Daoy (cell line): ENCODE measurements at places on chromosomes 2 and 18. TPM values are rescaled to one million over a fixed set of nuclear protein-coding genes. Genes with fewer than 3 reads are reported as not detected.

DNA sequence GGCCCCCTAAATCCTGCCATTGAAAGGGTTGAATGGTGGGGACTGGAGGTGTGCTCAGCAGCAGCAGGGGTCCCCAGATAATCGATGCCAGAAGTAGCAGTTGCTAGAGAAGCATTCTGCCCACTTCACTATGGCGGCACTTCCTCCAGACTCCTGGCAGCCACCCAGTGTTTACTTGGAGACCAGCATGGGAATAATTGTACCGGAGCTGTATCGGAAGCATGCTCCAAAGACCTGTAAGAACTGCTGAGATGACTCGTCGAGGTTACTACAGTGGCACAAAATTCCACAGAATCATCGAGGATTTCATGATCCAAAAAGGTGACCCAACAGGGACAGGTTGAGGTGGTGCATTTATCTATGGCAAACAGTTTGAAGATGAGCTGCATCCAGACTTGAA lies 11.0 kb upstream of the GAREM2 start:
- no peak for DNase-seq

DNA sequence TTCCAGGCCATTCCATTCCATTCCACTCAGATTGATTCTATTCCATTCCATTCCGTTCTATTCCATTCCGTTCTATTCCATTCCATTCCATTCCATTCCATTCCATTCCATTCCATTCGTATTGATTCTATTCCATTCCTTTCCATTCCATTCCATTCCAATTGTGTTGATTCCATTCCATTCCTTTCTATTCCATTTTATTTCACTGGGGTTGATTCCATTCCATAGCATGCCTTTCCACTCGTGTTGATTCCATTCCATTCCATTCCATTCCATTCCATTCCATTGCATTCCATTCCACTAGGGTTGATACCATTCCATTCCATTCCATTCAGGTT lies 1142.3 kb downstream of the RPIA start:
- no peak for DNase-seq

The SLC8A1 gene
- 5.3 and 9.0 TPM in 2 replicates for total RNA-seq

GRCh38 chr2:365367-366275 lies 77.7 kb upstream of the ALKAL2 start:
- DNase-seq: no peak

The EFR3B gene
- total RNA-seq: 2.0 and 4.3 TPM in 2 replicates

- DNase-seq: no peak
Measured at GRCh38 chr2:86364894-86365293, 27.5 kb upstream of the REEP1 start.

GRCh38 chr2:197266477-197266876 lies 44.1 kb downstream of the ANKRD44 start:
- no peak for DNase-seq
